ENCODE measurements at places on chromosomes 2 and 18. TPM values are rescaled to one million over a fixed set of nuclear protein-coding genes. Genes with fewer than 3 reads are reported as not detected.

DNA sequence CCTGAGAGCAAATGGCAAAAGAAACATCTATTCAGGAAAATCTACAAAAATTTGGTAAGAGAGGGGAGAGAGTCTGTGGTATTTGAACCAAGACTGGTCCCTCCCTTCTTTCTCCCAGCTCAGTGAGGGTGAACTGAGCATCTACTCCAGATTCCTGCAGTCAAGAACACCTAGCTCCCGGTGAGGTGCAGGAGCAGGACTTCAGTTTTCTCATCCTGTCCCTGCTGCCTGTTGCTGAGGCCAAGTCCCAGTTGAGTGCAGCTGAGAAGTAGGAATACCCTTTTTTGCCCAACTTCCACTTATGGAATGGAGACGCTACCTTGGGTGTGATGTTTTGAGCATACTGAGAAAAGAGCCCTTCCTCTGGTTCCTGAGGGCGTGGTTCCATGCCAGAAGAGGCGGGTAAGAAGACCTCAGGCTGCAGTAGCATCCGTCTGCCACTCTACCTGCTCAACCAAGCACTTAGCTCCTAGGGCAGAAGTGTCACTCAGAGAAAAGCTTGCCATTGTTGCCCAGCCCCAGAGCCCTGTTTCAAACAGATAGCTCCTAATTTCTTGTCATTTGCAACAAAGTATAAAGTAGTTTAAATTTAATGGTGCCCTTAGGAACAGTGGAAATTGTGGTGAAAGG is 112.9 kb downstream of the SOS1 start:
- DNase-seq = no peak

- no peak for DNase-seq
These were observed 35.1 kb downstream of the DCDC2C start for GRCh38 chr2:3738454-3738853.

GRCh38 chr2:101041413-101041812 is 39.3 kb downstream of the RPL31 start:
- DNase-seq = no peak

DNA sequence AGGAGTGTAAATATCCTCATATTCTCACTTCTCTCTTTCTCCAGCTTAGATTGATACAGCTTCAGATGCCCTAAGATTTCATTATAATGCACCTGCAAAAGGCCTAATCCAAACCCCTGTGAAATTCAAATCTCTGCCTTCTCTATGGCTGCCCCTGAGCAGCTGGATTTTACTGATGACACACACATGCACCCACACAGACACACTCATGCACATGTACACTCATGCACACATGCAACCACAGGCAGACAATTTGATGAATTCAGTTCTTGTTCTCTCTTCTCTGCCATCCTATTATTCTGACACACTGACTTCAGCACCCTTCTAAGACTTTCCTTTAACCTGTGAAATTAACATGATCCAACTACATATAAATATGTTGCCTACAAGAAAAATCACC is 563.2 kb downstream of the RNF144A start:
- DNase-seq = no peak

GRCh38 chr2:146228466-146229058 is 1616.3 kb upstream of the ACVR2A start:
- DNase-seq = no peak

DNA sequence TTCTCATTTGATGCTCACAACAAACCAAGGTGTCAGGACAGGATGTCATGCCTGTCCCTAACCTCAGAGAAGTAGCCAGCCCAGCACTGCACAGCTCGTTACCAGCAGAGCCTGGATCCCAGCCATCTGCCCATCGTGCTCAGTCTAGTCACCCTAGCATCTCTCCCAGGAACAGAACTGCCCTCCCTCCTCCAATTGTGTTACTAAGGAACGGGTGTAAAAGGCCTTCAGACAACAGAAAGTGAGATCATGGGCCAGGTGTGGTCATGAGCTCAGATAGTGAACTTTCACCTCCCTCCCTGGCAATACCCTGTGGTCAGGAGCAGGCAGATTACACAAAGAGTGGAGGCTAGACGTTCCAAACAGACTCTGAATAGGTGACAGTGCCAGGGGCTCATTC is 111.8 kb upstream of the PPP1CB start:
- no peak for DNase-seq

DNA sequence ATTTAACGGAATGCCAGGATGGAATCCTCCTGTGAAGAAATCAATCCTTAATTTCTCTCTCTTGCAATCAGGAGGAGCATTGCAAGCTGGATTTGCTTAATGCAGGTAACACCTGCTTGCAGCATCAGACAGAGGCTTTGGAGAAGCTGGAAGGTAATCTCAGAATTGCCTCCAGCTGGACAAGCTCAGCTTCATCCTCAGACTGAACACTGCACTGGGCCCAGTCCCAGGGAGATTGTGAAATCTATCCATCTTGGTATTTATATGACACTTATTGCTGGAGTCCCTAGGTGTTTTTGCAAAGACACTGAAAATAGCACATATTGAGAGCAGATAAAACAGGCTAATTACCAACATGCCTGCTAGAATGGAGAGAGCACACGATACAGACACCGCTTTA is 179.4 kb upstream of the SESTD1 start:
- DNase-seq = no peak

RESP18 gene
- total RNA-seq = not detected

C2orf81 gene
- total RNA-seq = 5.5 TPM

FAM237A gene
- total RNA-seq = not detected
